Globus pallidus (tissue), 1 donor: ENCODE measurements at places on chromosomes 3 and 15.

DNA sequence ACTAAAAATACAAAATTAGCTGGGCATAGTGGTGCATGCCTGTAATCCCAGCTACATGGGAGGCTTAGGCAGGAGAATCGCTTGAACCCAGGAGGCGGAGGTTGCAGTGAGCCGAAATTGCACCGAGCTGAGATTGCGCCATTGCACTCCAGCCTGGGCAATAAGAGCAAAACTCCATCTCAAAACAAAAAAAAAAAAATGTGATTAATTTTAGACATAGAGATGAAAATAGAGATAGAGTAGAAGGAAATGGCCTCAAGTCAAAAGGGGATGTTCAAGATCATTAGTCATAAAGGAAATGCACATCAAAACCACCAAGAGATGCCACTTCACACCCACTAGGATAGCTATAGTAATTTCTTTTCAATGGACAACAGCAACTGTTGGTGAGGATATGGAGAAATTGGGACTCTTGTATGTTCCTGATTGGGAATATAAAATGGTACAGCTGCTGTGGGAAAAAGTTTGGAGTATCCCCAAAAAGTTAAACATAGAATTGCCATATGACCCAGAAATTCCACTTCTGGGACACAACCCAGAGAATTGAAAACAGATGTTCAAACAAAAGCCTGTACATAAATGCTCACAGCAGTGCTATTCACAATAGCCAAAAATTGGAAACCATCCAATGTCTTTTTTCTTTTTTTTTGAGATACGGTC lies 55.4 kb downstream of the ABHD2 start:
- peak; percentile 79 for DNase-seq

DNA sequence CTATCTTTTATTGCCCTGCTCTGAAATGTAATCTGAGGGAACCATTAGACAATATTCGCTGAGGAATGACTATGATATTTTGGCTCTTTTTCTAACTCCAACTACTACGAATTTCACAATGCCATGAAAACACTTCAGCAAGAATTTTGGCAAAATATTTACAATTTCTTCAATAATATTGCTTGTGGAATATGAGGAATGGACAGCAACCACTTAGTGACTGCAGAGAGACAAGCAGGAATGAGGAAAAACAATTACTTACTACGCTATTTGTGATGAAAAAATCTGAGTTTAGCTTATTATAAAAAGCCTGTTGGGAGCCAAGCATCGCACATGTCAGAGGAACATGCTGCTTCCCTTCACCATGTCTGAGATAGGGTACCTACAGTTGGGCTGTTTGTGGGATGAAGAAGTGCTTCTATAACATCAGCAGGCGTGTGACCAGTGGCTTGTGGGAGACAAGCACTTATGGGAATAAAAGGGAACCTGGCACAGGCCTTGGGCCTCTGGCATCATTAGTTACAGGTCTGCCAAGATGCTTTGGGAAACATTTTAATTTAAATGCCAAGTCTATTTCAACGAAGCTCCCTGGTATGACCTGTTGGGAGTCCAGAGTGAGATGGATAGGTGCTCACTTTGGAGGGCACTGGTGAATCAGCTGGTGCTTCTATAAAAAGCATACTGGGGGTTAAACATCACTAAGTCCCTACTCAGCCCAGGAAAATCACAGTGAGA lies 2.7 kb upstream of the PLCL2 start:
- DNase-seq = no peak

- DNase-seq = no peak
Observed at GRCh38 chr3:15612001-15612400, 10.5 kb downstream of the BTD start.

DNA sequence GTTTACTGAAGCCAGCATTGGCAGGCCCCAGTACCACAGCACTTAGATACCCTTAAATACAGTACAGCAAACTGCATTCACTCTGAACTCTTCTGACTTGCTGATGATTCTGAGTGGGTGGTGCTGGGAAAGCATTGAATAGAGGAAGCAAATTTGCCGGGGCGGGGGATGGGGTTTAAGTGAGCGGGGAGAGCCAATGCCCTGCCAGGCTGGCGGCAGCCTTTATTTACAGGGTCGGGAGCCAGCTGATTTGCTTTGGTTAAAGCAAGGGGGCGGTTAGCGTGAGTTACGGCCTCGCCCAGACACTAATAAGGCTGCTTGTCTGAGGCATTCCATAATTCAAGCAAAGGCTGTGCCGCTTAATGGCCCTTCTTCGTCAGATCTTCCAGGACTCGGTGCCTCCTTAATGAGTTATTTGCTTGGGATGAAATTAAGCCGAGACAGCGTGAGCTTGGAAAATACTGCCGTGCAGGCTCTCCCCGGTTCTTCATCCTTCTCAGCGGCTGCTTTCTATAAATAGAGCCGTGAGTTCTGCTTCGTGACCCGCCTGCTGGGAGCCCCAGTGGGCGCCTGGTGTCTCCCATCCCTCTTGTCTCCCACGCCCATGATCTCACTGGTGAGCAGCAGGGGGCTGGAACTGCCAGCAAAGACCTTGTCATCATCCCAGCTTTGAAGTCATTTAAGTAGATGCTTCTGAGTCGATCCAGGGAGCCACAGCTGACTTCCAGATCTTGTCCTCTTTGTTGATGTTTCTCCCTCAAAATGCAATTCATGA lies 25.8 kb downstream of the SPSB4 start:
- peak; percentile 33 for DNase-seq

- DNase-seq = no peak
Observed at GRCh38 chr3:38648659-38649499, 608 bp downstream of the SCN5A start.

DNA sequence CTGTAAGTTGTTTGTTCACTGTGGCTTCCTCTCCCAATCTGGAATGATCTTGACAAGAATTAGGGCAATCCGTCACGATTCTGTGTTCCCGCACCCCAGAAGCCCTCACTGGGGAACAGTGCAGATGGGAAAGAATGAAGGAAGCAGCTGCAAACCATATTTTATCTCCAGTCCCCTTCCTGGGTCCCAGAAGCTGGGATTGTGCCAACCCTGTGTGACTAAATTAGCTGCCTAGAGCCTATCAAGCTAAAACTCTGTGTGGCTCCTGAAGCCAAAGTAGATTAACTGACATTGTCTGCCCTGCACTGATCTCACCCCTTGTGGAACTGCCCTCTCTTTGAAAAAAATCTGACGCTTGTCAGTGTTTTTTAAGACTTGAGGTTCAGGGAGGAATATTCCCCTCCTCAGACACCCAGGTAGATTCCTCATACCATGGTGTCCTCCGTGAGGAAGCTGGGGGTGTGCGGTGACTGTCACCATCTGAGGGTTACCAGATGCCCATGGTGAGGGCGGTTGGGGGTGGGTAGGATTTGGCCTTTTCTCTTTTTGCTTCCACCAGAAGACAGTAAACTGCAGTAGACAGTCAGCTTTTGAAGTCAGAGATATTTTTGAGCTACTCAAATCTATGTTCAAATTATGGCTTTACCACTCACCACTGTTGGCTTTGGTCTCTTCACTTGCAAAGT lies 358.3 kb upstream of the TPM1 start:
- no peak for DNase-seq

DNA sequence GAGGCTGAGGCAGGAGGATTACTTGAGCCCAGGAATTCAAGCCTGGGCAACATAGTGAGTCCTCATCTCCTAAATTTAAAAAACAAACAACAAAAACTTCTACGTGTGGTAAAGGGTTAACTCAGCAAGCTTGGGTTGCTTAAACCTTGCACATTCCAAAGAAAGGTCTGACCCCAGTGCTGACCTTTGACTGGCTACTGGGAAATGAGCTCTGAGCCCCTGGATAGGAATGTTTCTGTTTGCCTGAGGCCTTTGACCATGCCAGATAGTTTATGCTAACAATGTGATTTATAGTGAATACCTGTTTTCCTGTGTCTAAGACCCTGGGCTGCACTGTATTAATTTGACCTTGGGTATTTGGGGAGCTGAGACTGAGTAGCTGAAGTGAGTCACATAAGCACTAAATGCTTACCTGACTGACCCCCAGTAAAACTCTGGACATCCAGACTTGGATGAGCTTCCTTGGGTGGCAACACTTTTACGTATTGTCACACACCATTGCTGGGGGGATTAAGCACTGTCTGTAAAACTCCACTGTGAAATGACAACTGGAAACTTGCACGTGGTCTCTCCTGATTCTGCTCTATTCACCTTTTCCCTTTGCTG lies 20.7 kb downstream of the TCAIM start:
- no peak for DNase-seq

- no peak for DNase-seq
Observed at GRCh38 chr15:37806808-37807207, 127.6 kb upstream of the TMCO5A start.

- DNase-seq = no peak
Observed at GRCh38 chr3:10561162-10561945, 56.0 kb upstream of the ATP2B2 start.

DNA sequence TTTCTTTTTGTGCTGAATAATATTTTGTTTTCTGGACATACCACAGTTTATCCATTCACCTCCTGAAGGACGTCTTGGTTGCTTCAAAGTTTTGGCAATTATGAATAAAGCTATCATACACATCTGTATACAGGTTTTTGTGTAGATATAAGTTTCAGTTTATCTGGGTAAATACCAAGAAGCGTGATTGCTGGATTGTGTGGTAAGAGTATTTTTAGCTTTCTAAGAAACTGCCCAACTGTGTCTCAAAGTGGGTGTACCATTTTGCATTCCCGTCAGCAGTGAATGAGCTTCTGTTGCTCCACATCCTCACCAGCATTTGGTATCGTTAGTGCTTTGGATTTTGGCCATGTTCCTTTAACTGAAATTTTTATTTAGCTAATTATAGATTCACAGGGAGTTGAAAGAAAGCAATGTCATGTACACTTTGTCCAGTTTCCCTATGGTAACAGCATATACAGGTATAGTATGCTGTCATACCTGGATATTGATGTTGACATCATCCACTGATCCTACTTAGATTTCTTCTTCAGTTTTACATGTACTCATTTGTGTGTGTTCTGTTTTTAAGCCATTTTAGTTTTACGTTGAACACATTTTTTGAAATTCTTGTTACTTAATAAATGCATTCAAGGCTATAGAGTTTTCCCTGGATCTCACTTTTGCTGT lies 11.9 kb downstream of the ARID3B start:
- no peak for DNase-seq

- no peak for DNase-seq
Observed at GRCh38 chr3:151864423-151865101, 8.9 kb upstream of the SUCNR1 start.

DNA sequence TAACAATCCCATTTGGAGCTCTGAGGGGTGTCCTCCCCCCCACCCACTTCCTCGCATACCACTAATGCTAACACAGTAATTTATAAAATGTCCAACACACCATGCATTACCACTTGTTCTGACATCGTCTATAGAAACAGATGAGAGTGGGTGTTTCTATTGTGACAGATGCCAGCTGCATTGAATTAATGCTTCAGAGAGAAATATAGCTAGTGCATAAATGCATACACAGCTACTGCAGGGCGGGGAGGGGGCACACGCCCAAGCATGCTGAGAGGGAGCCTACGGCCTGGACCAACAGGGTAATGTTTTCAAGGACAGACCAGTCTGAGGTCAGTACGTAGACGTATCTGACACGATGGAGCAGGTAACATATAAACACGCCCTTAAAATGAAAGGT lies 106.0 kb upstream of the FEZF2 start:
- DNase-seq = no peak

DNA sequence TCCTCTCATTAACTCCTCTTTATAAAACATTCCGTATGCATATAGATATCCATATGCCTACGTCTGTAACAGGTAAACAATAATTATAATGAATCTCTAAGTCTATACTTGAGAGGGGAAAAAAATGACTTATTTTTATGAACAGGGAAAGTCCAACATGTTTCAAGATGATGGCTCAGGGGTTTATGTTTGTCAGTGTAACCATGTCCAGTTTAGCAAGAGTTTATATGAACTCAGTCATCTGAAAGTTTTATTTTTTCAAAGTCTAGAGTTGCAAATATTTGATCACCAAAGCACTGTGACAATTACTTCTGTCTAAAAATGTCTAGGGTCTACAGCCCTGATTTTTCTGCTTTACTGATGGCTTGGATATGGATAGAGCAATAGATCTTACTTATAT lies 559.4 kb upstream of the KCNMB2 start:
- no peak for DNase-seq

- DNase-seq = no peak
Observed at GRCh38 chr3:16437640-16438039, 75.9 kb downstream of the RFTN1 start.

DNA sequence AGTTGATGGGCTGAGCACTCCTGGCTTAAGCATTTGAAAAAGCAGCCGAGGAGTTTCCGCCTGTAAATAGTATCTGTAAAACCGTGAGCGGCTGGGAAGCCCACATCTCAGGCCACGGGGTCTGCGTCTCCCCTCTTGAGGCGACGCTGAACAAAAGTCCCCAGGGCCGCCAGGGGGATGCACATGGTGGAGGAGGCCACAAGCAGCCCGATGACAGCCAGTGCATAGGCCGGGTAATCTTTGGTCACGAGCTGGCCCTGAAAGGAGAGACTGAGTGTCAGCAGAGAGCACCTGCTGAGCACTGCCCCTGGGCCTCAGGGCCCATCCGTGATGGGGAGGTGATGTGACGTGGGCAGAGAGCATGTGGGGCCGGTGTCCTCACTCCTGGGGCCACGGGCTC lies 37.5 kb downstream of the SLC6A20 start:
- DNase-seq = no peak

GRCh38 chr15:71366926-71367325 lies 251.7 kb downstream of the THSD4 start:
- DNase-seq = no peak

DNA sequence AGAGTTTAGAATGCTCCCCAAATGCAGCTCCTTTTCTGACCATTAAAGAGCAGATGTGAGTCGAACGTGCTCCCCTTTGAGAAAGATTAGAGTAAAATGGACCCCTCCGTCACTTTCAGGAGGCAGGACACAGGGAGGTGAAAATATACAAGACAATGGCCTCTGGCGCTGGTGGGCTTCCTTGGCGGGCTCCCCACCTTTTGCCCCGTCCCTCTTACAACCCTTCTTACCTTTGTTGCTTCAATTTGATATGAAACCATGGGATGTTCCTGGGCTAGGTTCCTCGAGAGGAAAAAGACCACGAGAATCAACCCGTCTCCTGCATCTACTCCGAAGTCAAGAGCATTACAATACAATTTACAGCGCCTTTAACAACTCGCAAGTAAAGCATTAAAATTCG lies 214.2 kb downstream of the MEIS2 start:
- no peak for DNase-seq

DNA sequence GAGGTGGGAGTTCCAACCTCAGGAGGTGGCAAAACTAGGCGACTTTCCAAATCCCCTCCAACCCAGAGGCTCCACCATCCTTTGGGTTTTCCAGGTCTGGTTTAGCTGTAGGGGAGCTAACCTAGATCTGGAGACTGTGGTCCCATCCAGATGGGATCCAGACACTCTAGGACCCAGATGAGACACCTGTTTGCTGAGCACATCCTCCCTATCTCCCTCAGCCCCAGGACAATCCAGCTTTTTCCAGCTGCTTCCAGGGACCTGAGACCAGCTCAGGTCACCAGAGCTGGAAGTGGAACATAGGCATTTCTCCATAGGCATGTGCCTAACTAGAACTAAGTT lies 18.2 kb downstream of the CRTAP start:
- no peak for DNase-seq

DNA sequence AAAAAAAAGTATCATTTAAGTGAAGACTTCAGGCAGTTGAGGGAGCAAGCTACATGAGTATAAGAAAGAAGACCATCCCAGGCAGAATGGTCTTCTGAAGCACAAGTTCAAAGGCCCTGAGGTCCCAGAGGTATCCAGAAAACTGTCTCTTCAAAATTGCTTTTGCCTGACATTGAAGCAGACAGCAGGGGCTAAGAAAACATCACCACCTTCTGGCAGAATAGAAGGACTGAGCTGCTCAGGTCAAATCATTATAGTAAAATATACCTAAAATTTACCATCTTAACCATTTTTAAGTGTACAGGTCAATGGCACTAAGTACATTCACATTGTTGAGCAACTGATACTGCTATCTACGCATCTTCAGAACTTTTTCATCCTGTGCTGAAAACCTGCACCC lies 16.4 kb downstream of the GPR160 start:
- DNase-seq = no peak
